ENCODE measurements at places on chromosomes 5 and 9.

GRCh38 chr5:81808106-81808505, 57.2 kb upstream of the SSBP2 start:
- DNase-seq = no peak

DNA sequence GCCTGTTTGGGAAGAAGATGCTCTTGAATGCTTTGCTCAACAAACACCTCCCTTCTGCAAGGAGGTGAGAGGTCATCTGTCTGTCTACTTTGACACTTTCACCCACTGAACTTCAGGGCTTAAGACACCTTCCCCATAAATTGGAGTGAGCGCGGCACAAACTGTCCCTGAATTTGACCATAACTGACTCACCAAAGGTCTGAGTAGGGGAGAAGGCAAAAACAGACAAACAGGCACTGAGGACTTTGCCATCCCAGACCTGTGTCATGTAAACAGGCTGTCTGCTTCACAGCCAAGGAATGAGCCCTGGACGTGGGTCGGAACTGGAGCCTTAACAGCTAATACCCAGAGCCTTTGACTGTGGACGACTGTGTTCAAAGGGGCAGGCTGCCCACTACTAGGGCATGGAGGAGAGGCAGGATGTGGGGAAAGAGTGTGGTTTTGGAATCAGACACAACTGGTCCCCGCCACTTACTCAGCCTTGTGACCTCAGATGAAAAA, 320.9 kb upstream of the KLF4 start:
- no peak for DNase-seq

DNA sequence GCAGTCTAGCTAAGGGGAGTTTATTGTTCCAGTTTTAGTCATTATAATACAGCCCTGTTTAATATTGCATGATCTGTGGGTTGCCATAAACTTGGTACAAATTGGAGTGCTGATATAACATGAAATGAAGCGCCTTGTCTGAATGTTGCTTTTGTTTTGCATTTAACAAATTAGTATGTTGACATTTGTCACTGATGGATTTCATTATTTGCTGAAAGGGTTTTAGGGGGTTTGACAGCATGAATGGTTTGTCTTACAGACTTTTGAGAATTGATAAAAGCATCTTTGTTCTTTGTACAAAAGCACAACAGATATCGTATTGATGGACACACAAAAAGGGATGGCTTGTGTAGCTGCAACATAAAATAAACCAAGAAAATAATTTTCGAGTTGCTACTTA, 178.3 kb downstream of the AOPEP start:
- no peak for DNase-seq

DNA sequence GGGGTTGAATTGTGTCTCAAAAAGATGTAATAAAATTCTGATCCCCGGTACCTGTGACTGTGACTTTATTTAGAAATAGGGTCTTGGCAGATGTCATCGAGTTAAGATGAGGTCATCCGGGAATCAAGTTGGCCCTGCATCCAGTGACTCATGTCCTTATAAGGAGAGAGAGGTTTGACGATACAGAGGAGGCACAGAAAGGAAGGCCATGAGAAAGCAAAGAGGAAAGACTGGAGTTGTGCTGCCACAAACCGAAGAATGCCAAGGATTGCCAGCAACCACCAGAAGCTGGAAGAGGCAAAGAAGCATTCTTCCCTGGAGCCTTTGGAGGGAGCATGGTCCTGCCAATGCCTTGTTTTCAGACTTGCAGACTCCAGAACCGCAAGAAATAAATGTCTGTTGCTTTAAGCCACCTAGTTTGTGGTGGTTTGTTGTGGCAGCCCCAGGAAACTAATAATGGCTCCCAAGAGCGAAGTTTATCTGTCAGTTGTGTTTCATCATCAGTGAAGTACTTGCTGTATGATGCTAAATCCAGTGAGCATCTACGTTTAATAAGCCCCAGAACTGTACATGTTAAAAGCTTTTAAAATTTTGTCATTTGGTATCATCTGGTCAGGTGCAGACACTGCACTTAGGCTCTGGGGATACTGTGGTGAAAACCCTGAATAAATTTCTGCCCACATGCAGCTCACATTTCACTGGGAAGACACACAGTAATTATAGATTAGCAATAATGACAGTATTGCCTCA, 114.8 kb downstream of the TLE4 start:
- DNase-seq = no peak

DNA sequence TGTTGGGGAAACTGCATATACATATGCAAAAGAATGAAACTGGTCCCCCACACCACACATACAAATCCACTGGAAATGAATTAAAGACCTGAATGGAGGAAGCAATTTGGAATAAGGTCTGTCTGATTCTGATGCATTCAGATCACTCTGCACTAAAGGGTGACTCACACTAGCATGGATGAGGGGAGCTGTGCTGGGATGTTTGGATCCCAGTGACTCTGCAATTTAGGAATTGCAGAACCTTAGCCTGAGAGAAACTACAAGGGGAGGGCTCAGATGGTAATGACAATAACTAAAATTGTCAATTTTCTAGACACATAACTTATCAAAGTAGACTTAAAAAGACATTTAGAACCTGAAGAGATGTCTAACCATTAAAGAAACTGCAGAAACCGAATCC, 312.0 kb downstream of the CDK5RAP2 start:
- no peak for DNase-seq

- no peak for DNase-seq
Measured at GRCh38 chr5:68711293-68712200, 382.3 kb upstream of the SLC30A5 start.

GRCh38 chr5:89844548-89844947, 565.0 kb downstream of the CETN3 start:
- no peak for DNase-seq

- no peak for DNase-seq
Measured at GRCh38 chr5:3056866-3057265, 305.4 kb upstream of the IRX2 start.

DNA sequence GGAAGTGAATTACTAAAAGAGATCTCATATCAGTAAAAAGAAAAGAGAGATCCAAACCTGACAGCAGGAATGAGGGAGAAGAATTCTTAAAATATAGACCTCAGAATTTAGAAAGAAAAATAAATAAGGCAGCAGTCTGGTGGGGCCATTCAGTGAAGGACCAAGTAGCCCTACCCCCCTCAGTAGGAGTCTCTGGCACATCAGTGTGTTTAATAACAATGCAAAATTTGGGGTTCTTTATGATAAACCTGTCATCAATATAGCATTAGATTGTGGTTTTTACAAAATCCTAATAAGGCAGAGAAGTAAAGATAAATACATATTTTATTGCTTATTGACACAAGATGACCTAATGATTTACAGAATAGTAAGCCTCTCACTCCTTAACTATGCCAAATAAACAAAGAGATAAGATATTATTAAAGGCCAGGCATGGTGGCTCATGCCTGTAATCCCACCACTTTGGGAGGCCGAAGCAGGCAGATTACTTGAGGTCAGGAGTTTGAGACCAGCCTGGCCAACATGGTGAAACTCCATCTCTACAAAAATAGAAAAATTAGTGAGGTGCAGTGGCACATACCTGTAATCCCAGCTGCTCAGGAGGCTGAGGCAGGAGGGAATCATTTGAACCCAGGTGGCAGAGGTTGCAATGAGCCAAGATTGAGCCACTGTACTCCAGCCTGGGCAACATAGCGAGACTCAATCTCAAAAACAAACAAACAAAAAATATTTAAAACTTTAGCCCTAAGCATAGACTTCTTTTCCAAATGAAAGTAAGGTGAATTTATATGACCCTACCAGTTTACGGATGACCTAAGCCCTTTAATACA, 108.6 kb downstream of the BASP1 start:
- no peak for DNase-seq

DNA sequence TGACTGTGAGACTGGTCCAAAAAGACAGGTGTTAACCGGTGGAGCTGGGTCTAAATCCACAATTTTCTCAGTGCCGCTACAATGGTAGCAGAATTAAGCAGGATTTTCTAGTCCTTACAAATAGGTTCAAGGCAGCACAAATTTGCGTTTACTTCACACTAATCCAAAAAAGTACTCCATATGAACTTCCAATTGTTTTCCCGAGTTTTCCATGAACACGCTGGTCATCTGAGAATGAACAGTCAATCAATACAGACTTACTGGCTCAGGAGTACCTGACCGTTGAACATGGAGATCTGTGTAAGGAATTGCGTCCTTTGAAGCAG, 709 bp downstream of the SLC35D2 start:
- no peak for DNase-seq

DNA sequence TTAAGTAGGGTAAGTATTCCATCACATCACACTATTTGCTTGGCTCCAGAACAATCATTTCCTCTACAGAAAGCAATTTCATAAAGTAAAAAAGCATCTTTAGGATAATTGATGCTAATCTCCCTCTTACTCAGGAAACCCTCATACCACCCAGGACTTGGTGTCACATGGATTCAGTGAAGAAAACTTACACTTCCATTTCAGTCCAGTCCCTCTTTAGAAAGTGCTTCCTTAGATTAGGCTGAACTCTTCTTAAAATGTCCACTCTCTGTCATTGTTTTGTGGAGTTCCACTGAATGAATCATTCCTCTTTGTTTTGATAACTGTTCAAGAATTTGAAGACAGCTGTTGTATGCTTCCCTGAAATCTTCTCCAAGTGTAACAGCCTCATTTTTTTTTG, 144.0 kb upstream of the ZNF462 start:
- DNase-seq = no peak

DNA sequence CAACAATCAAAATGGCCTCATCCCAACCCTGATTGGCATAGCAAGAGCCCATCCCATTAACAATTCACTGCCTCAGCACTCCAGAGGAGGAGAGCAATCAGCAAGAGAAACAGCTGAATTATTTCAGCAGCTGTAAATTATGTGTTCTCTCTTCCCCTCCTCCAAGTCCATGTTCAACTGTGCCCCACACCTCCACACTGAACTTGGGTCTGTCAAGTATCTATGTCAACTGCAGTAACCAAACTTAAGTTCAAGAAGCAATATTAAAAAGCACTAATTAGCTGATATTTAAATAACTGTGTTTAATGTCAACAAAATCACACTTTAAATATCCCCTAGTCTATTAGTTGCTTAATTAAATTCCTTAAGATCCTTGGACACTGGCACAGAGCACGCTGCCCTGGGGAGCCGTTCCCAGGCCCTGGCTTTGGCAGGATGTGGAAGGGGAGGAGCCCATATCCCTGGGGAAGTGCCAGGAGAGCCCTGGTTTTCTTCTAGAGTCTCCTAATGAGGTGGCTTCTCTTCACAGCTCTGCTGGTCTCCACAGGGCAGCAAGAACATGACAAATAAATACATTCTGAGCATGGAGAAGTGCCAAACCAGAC, 50.6 kb downstream of the SIL1 start:
- DNase-seq = no peak

DNA sequence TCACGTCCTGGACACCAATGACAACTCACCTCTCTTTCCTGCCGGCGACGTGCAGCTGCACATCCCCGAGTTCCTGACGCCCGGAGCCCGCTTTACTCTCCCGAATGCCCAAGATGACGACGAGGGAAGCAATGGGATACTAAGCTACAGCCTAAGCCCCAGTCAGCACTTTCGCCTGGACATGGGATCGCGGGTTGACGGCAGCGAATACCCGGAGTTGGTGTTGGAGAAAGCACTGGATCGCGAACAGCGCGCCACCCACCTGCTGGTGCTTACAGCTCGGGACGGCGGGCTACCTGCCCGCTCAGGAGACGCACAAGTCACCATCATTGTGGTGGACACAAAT, 1.1 kb downstream of the PCDHAC1 start:
- DNase-seq = no peak

DNA sequence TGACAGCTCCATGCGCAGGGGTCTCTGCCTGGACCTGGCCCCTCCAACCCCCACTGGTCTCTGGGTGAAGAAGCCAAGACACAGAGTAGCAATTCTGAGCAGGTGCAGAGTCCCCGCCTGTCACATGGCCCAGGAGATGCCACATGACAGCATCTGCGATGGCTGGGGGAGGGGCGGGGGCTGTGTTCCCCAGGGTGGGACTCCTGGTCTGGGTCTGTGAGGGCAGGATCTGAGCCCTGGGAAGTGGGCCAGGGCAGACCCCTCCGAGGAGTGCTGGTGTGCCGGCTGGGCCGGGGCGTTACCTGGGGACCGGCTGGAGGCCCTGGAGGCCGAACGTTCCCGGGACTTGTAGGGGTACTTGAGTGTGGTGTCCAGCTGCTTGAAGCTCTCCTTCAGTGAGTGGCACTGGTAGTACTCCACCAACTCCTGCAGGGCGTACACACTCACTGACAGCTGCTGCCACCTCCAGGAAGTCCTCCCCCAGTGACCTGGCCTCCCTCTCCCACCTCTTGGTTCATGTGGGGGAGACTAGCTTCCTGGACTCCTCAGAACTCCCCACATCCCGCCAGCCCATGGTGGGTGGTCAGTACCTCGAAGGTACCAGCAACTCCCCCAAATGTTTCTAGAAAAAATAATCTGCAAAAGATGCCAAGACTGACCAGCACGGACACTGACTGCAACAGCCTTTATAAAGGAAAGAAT, 32.1 kb upstream of the SARDH start:
- DNase-seq = no peak

GRCh38 chr5:141958113-141958512, at the start of gene PCDH12:
Gene PCDH12, minus strand, starts transcription at chr5:141958202. Its CDS starts 351 bp downstream, at chr5:141957851.
- DNase-seq = no peak

GRCh38 chr5:102296178-102296817, at the start of gene SLCO4C1:
Gene SLCO4C1, minus strand, starts transcription at chr5:102296284. Its CDS starts 22 bp downstream, at chr5:102296262.
- peak; percentile 45 for DNase-seq

DNA sequence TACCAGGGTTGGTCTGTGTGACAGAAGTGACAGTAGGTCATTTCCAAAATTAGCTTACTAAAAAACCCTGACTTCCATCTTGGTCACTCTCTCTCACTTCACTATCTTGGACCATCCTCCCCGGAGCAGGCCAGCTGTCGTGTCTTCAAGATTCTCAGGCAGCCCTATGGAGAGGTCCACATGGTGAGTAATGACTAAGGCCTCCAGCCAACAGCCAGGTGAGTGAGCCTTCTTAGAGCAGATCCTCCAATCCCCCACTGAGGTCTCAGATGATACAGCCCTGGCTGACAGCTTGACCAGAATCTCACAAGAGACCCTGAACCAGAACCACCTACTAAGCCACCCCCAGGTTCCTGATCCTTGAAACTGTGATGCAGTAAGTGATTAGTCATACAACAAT, 92.0 kb downstream of the DCP2 start:
- DNase-seq = no peak

- no peak for DNase-seq
Measured at GRCh38 chr9:94110821-94111252, 26.6 kb downstream of the PTPDC1 start.

- no peak for DNase-seq
Measured at GRCh38 chr9:101366038-101366756, 18.6 kb downstream of the BAAT start.

GRCh38 chr5:40797273-40798011, 732 bp downstream of the PRKAA1 start:
- peak; percentile 61 for DNase-seq

DNA sequence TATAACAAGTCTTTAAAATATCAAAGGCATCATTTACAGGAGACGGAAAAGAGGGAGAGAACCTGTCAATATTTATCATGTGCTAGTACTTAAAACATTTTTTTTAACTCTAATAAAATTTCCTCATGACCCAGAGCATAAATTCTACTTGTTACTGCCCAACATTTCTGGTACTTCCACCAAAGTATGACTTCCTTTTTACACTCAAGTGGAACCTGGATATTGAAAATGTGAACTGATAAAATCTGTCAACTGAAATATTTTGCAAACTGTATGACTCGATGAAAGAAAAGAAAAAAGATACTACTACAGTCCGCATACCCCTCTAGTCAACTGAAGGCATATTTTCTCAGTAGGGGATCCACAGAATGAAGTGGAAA, 37.1 kb downstream of the FAM13B start:
- DNase-seq = no peak
